B cell (primary cell): ENCODE measurements at places on chromosomes 5 and 9. TPM values are rescaled to one million over a fixed set of nuclear protein-coding genes. Genes with fewer than 3 reads are reported as not detected.

DNA sequence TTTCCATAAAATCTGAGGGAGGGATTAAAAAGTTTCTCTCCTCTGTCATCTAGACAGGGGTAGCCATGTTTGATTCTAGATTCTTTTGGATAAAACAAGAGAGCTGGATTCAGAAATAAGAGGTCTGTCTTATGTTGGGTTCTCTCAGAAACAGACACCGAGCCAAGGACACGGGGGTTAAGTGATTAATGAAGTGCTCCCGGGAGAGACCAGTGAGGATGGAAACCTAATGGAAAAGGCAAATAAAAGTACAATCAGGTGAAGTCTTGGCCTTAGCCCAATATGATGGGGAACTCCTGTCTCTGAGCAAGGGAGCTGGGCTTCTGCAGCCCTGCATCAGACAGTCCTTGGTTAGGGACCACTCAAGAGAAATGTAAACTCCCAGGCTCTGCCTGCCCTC, 308.8 kb upstream of the PANK3 start:
- no peak for DNase-seq

GRCh38 chr9:113636165-113636564, 172.6 kb downstream of the RGS3 start:
- no peak for DNase-seq

DNA sequence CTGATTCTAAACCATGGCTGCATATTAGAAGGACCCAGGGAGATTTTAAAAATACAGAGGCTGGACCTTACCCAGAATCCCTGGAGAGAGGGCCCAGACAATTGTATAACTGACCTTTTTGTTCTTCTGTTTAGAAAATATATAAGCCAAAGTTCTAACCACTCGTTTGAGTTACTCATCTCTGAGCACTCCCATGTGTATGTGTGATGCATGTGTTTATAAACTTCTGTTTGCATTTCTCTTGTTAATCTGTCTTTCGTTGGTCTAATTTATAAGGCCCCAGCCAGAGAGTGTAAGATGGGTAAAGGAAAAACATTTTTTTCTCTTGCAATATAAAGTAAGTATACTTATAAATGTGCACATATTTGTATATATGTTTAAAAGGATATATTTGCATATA, 443.9 kb downstream of the ZNF608 start:
- DNase-seq, result no peak

DNA sequence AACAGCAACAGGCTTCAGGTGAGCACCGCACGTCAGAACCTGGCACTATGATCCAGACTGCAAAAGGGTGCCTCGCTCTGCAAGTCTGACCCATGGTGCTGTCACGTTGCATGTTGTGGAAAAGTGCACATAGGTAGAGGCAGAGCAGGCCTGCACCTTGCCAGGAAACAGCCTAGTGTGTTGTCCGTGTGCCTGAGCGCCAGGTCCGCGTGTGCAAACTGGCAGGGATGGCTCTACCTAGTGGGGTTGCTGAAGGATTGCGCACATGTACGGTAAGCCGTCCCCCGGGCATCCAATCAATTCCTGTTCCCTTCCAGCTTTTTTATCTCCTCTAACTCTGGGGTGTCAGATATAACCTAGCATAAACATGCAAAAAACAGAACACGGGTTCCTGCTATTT, 219.5 kb downstream of the NXNL2 start:
- no peak for DNase-seq

Gene FST
- not detected in 2 replicates for total RNA-seq

Gene UGCG
- total RNA-seq, result 53.5 and 54.1 TPM in 2 replicates
